Central memory CD8-positive, alpha-beta T cell (primary cell): ENCODE measurements at places on chromosomes 1 and 21.

DNA sequence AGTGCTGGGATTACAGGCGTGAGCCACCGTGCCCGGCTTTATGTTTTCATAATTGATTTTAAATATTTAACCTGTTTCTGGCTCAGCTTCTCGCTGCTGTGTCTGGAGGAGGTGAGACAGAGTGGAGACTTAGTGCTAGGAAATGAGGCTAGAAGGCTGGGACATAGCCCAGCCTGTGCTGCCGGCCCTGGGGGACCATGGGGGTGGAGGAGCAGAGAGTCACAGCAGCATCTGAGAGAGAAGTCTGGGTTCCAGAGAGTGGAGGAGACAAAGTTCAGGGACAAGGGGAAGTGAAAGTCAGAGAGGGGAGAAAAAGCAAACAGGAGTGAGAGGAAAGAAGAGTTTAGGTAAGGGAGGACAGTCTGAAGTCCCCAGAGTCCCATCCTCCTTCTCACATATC lies 71.9 kb downstream of the LHX9 start:
- DNase-seq: no peak

GRCh38 chr1:213790565-213790964 lies 197.2 kb upstream of the PROX1 start:
- DNase-seq: no peak

DNA sequence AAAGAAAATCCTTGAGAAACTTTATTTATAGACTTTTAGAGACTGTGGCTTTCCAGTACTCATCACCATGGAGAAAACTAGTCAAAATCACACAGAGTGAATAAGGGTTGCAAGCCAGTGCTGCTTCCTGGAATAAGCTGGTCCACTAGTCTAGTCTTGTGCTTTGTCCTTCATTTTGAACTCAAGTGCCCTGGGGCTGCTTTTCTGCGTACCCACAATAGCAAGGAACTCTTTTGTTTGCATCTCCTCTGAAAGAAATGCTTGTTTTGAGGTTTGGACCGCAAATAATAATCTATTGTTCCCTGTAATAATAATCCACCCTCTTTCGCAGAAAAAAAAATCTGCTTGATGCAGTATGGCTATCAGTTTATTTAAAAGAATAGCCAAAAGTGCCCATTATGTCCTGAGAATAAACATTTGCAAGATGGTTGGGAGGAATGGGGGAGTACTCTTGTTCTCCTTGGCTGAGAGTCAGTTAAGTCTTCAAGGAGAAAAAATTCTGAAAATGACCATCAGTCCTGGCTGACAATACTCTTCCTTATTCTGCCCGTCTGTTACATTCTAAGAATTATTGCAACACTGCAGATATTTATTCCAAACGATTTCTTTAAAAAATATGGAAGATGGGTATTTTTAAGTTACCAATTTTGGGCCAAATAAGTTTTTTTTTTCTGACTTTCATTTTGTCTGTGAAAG lies 41.9 kb downstream of the MPZL1 start:
- no peak for DNase-seq

GRCh38 chr1:207923121-207923520 lies 12.2 kb upstream of the CD34 start:
- no peak for DNase-seq
